ENCODE measurements at places on chromosomes 11 and 22.
A peak's percentile ranks its signal among the peaks of the same experiment; 100 is the strongest.

DNA sequence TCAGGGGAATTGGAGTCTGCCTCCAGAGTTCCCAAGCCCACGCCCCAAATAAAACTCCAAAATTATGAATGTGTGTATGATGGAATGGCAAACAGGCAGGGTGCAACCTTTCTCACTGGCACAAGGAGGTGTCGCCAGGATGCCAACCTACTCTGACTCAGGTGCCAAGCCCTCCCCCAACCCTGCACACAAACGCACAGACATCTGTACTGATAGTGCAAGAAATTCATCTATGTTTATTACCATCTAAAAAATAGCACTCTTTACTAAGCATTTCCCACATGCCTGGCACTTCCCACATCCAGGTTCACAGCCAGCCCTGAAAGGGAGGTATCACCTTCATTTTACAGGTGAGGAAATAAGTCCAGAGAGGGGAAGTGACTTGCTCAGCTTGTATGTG, 1.2 kb downstream of the PLA2G3 start:
- DNase-seq: no peak

GRCh38 chr11:65290448-65291165, 24.1 kb upstream of the CDC42EP2 start:
- peak; percentile 70 for DNase-seq

DNA sequence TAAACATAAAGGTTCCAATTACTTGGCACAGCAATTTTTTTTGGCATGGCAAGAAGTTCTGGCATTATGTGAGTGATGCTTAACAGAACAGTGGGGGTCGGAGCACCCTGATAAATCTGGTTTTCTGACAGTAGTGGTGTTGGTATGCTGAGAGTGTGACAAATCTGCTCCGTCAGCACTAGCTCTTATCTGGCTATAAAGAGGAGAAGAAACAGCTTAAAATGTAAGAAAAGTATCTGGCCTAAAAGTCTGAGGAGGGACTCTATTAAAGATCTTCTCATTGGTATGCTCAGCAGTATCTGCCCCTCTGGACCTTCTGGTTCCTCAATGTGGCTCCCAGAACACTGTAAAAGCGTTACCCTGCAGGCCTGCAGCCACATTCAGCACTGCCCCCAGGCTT, 137.4 kb downstream of the PLEKHA7 start:
- DNase-seq: no peak

DNA sequence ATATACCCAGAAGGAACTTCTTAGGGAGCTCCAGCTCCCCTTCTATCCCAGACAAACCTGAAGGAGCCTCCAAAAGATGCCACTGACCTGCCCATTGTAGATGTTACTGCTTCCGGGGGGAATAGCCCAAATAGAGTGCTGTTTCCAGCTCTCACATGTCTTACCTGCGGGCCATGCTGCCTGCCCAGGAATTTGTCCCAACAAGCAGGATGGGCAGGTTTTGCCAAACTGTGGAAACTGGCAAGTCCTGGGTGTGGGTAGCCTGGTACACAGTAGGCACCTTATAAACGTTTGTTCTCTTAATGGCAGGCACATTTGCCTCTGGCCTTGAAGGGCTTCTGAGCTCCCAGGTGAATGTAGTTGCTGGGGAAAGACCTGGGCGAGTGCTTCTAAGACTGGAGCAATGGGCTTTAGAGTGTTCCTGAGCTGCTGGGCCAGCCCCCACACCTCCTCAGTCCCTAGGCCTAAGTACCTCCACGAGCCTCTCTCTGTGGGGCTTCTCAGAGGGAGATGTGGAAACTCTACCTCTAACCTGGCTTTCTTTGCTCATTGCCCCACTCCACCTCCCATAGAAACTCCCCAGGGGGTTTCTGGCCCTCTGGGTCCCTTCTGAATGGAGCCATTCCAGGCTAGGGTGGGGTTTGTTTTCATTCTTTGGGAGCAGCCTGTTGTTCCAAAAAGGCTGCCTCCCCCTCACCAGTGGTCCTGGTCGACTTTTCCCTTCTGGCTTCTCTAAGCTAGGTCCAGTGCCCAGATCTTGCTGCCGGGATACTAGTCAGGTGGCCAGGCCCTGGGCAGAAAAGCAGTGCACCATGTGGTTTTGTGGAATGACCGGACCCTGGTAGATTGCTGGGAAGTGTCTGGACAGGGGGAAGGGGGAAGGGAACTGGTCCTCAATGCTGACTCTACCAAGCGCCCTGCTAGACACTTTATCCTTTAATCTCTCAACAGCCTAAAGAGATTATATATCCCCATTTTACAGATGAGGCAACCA, 37.2 kb downstream of the LIMK2 start:
- peak; percentile 38 for DNase-seq

DNA sequence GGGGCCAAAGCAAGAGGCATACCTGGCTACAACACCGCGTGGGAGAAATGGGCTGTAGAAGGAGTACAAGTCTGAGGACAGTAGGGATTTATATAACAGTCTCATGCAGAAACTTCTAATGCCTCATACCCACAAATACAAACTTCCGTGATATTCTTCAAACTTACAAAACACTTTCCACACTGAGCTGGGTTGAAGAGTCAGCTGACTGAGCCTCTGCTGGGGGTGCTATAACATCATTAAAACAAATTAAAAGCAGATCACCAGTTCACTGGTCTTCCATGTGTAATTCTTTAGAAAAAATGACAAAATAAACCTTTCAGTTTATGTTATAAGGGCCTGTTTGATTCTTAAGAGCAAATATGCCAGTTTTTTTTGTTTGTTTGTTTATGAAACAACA, 92.0 kb downstream of the MUC15 start:
- no peak for DNase-seq

DNA sequence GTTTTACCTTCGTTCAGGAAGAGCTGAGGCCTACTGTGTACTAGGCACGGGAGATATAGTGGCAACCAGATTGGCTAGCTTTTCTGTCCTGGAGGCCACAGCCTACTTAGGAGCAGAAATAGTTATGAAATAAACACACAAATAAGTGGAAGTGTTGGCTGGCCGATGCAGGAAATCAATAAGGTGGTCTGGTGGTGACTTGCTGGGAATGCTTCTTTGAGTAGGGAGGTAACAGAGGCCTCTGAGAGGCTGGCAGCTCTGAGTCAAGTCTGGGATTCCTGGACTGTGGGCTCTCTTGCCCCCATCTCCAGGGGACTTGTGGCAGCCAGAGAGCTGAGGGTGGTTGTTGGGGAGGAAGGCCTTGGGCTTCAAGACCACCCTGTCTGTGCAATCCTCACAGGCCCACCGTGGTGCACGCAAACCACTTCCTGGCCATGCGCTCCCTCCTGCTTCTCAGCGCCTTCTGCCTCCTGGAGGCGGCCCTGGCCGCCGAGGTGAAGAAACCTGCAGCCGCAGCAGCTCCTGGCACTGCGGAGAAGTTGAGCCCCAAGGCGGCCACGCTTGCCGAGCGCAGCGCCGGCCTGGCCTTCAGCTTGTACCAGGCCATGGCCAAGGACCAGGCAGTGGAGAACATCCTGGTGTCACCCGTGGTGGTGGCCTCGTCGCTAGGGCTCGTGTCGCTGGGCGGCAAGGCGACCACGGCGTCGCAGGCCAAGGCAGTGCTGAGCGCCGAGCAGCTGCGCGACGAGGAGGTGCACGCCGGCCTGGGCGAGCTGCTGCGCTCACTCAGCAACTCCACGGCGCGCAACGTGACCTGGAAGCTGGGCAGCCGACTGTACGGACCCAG, 4.1 kb downstream of the SERPINH1 start:
- no peak for DNase-seq

DNA sequence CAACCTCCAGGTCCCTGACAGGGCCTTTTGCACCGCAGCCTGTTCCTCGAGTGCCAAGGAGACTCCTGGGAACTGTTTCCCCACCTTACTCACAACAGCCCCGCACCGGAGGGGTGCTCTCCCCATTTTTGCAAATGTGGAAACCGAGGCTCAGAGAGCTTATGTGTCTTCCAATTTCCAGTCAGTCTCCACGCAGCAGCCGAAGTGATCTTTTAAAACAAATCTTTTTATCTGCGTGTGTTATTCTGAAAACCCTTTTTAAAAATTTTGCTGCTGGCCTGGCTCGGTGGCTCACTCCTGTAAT, 409 bp upstream of the TMEM134 start:
- no peak for DNase-seq

DNA sequence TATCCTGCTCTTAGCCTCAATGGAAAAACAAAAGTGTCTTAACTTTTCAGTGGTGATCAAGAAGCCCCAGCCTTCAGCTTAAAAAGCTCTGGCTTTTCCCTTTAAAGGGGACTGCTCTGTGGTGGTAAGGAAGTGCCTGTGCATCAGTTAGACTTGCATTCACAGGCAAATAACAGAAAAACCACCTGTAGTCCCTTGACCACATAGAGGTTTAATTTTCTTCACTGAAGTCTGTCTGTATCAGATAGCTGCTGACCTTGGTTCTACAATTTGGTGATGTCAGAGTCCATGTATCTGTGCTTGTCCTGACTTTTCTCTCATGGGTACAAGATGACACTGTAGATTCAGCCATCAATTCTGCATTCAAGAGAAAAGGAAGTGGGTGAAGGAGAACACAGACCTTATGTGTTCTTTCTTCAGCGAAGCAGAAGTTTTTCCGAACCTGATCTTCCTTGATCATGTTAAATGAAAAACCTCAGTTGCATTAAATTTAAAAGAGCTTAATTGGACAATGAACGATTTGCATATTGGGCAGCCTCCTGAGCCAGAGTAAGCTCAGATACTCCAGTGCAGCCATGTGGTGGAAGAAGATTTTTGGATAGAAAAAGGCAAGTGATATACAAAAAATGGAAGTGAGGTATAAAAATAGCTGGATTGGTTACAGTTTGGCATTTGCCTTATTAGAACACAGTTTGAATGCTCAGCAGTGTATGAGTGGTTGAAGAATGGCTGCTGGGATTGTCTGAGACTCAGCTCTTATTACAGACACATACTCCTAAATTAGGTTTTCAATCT, 43.2 kb upstream of the RDX start:
- no peak for DNase-seq

- DNase-seq: no peak
Observed at GRCh38 chr11:106585061-106585460, 433.2 kb downstream of the GUCY1A2 start.

GRCh38 chr11:22079133-22079872, 113.6 kb upstream of the ANO5 start:
- no peak for DNase-seq

DNA sequence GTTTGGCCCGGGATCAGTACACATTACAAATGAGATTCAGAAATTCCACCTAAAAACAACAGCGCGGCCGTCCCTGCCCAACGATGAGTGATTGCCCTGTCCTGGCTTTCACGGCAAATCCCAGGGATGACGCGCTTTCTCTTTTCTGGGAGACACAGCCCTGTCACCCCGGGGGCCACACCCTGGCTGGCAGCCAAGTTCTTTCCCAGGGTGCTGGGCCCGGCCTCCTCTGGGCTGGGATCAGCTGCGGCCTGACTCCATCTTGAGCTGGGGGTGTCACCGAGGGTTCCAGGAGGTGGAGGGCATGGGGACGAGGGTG, 82.7 kb downstream of the FBLN1 start:
- no peak for DNase-seq
